NCI-H1092 treated with DMSO at 0.1 percent for 48 hours (cell line): ENCODE measurements at places on chromosomes 11 and 22.

- DNase-seq, result no peak
Measured at GRCh38 chr22:17872471-17872870, 98.2 kb upstream of the BID start.

GRCh38 chr22:39958009-39958711, 2.0 kb upstream of the TMA7B start:
- DNase-seq, result no peak

- peak; percentile 83 for DNase-seq
Measured at GRCh38 chr22:29700206-29700899, 19.4 kb upstream of the CABP7 start.

GRCh38 chr22:37180531-37181231, 7.4 kb downstream of the C1QTNF6 start:
- DNase-seq, result no peak

- no peak for DNase-seq
Measured at GRCh38 chr22:49961005-49961600, 531 bp downstream of the PIM3 start.

GRCh38 chr11:12386745-12387144, 9.4 kb downstream of the PARVA start:
- DNase-seq, result peak; percentile 41
